ENCODE measurements at places on chromosomes 3 and 15. TPM values are rescaled to one million over a fixed set of nuclear protein-coding genes. Genes with fewer than 3 reads are reported as not detected.

The CYP1A2 gene
- not detected for total RNA-seq

- no peak for DNase-seq
Observed at GRCh38 chr3:114872050-114872449, 275.0 kb downstream of the ZBTB20 start.

DNA sequence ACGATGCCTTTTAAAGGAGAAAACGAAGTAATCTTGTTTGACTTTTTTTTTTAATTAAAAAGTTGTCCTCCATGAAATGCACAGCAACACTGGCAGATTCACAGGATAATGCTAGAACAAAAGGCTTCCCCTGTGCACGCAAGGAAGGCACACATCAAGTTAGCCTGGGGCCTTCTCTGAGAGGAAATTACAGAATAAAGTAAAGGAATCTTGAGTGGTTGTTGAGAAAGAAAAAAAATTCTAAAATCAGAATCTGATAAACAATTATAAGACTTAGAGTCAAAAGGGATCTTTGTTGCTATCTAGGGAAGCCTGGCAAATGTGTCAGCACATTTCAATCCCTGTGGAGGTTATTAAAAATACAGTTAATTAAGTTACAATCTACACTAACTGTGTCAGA, 946.0 kb downstream of the IGSF11 start:
- no peak for DNase-seq

GRCh38 chr15:74381190-74381453, 13.7 kb upstream of the CYP11A1 start:
- DNase-seq, result no peak

DNA sequence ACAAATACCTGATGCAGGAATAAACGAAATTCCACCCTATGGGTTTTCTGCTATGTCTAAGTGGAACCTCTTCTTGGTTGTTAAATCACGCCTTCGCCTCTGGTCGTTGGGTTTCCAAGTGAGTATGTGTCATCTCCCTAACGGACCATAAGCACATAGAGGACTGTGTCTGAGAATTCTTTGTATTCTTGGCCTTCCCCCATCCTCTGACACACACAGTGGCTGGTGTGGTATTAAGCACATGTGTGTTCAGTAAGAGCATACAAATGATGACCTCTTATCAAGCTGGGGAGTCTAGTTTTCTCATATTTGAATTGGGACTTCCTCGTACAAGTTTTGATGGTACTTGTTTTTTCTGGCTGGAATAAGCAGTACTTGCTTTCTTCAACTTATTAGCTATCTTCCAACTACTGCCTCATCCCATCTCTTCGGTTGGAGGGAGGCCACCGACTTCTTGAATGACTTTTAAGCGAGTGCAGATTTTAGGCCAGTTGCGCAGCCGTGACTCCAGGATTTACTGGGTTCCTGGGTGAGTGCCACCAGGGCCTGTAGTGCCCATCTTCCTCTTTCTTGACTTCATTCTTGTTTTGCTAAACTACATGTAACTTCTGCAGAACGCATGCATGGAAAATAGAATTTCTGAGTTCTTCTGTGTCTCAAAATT, 240.2 kb downstream of the ADAMTS17 start:
- no peak for DNase-seq

DNA sequence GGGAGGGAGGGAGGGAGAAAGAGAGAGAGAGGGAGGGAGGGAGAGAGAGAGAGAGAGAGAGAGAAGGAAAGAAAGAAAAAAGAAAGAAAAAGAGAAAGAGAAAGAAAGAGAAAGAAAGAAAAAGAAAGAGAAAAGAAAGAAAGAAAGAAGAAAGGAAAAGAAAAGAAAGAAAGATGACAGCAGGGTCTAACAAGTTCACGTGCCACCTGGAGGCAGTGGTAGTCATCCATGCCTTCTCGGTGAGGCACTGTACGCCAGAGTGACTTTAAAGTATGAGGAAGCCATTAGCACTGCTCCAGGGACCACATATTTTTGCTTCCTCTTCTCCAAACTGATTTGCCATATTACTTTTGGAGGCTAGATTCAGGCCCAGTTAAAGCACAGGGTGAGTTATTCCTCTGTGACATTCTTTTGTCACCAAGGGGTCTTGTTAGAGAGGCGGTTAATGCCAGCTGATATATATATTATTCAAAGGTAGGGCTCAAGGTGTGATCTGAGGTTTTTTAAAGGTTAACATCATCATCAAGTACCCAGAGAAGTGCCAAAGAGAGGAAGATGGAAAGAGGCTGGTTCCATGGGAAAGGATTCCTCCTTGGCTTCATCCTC, at the start of gene HTR3D:
HTR3D (plus strand) TSS at position 556 of the 606 bp plus-strand sequence; CDS start at position 556, 0 bp downstream.
- DNase-seq, result peak; percentile 69

DNA sequence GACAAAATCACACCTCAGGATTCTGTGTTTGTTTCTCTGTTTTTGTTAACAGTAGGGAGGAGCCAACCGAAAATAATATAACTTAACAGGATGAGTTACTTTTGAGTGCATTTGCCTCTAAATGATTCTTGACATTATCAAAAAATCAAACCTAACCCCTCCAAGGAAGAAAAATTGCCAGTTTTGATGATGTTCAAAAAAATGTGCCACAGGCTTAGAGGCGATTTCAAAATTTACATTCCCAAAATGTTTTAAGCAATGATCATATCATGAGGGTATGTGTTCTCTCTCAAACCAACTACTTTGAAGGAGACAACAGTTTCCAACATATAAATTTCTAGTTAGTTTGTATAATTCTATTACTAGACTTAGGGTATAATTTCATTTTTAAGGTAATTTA, 6.7 kb downstream of the VGLL3 start:
- no peak for DNase-seq

DNA sequence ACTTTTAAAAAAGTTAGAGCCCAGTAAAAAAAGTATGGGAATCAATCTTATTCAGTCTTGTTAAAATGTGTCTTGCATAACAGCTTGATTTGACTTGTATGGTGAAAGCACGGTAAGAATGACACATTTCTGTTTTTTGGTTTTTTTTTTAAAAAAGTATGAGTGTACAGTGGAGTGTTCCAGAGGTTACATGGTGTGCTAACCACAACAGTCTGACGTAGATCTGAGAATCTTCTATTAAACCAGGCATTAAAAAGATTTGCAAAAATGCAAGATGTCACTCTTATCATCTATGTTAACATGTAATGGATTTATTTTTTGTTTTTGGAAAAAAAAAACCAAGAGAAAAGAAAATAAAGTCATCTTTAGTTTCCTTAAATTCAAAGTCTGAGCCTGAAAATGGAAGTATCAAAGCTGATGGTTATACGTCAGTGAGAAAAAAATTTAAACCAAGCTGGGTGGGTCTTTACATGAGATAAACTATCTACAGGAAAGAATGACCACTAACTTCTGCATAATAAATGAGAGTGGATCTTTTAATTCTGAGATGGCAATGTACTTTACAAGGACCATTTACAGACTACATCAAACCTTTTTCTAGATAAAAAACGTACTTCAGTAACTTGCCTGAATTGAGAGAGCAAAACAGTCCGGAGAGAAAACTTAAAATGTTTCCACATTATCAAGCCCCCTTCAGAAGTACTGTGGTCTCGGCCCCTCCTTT, 1.6 kb downstream of the GABPB1 start:
- peak; percentile 58 for DNase-seq

DNA sequence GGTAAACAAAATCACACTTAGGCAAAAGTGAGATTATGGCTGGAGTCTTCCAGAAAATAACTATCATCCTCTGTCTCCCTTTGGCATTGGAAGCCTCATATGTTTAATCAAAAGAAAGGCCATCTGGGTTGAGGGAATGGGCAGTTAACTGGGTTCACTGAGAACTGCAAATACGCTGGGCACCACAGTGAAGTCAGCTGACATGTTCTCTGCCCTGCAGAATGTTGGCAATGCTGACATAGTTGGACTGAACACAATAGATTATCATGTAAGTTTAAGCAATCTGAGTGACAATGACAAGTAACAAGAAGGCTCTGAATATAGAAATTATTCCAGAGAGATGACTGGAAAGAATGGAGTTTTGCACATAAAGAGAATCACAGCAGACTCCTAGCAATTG, 43.8 kb upstream of the SLC25A26 start:
- DNase-seq, result no peak
